ENCODE measurements at places on chromosomes 4 and X. TPM values are rescaled to one million over a fixed set of nuclear protein-coding genes. Genes with fewer than 3 reads are reported as not detected.
A peak's percentile ranks its signal among the peaks of the same experiment; 100 is the strongest.

DNA sequence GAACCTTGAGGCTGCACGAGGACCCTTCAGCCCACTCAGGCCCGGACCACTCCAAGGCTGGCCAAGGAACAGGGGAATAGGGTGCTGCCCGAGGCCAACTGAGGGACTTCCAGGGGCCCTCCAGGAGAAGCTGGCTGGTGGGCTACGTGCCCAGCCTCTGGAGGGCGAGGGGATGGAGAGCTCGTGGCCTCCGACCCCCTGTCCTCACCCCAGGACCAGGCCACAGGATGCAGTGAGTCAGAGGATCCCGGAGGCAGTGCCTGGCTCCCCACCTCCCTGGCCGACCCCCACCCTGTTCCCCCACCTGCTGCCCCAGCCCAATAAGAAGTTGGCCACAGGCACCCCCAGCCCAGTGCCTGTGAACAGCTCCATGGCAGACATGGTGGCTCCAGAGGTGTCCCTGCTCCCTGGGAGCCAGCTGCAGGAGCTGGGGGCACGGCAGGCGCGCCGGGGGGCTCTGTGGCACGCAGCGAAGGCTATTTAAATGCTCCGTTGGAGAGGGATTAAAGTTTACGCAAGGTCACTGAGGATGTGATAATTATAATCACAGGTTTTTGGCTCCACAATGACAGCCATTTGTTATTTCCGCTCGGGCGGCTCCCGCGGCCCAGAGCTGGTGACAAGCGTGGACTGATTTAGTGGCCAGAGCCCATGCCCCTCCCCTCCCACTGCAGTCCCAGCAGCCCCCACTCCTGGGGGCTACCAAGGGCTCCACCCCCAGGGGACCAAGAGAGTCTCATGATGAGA lies 95.7 kb upstream of the NKX1-1 start:
- DNase-seq = no peak
- no peak overlapping the region for H3K27ac ChIP-seq
- H3K27me3 ChIP-seq = no peaks in the 10 kb centered on the region
- H3K36me3 ChIP-seq = no peaks in the 10 kb centered on the region
- no peaks in the 10 kb centered on the region for H3K4me1 ChIP-seq

SORCS2 gene
- total RNA-seq = not detected

DNA sequence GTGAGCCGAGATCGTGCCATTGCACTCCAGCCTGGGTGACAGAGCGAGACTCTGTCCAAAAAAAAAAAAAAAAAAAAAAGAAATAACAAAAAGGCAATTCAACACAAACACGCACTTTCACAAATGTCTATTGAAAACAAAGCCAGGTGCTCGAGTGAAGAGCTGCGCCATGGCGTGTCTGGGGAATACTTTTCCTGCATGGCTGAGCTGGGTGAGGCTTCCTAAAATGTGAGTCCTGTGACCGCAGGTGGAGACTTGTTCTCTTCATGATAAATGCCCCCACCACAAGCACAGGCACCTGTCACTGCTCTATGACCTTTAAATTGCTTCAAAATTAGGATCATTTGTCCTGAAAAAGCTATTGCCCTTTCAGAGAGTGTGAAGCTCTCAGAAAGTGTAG lies 4.0 kb upstream of the ABLIM2 start:
- no peak overlapping the region for H3K4me3 ChIP-seq
- DNase-seq = no peak
- H3K4me1 ChIP-seq = peaks cover 8% of the 10 kb centered on the region
- no peaks in the 10 kb centered on the region for H3K27me3 ChIP-seq
- H3K36me3 ChIP-seq = peaks cover 4% of the 10 kb centered on the region

SNCA gene
- total RNA-seq = 0.56 TPM

LRP2BP gene
- 1.7 TPM for total RNA-seq

- DNase-seq = no peak
- no peaks in the 10 kb centered on the region for H3K27me3 ChIP-seq
- no peak overlapping the region for H3K27ac ChIP-seq
- H3K4me1 ChIP-seq = no peaks in the 10 kb centered on the region
Measured at GRCh38 chr4:130034876-130035275, 938.9 kb downstream of the C4orf33 start.

GRCh38 chr4:2042947-2043395 lies 16.2 kb upstream of the NAT8L start:
- no peak overlapping the region for H3K4me3 ChIP-seq
- no peak for DNase-seq
- no peaks in the 10 kb centered on the region for H3K27me3 ChIP-seq
- no peak overlapping the region for H3K27ac ChIP-seq
- H3K36me3 ChIP-seq = no peaks in the 10 kb centered on the region

GRCh38 chr4:189912170-189912569 lies 28.5 kb upstream of the FRG1 start:
- DNase-seq = no peak
- H3K27me3 ChIP-seq = no peaks in the 10 kb centered on the region
- no peaks in the 10 kb centered on the region for H3K4me1 ChIP-seq

GRCh38 chr4:142156256-142156655 lies 519.9 kb downstream of the IL15 start:
- H3K4me1 ChIP-seq = no peaks in the 10 kb centered on the region
- peaks cover 25% of the 10 kb centered on the region for H3K36me3 ChIP-seq
- no peaks in the 10 kb centered on the region for H3K27me3 ChIP-seq
- no peak overlapping the region for H3K27ac ChIP-seq
- H3K4me3 ChIP-seq = no peak overlapping the region

DNA sequence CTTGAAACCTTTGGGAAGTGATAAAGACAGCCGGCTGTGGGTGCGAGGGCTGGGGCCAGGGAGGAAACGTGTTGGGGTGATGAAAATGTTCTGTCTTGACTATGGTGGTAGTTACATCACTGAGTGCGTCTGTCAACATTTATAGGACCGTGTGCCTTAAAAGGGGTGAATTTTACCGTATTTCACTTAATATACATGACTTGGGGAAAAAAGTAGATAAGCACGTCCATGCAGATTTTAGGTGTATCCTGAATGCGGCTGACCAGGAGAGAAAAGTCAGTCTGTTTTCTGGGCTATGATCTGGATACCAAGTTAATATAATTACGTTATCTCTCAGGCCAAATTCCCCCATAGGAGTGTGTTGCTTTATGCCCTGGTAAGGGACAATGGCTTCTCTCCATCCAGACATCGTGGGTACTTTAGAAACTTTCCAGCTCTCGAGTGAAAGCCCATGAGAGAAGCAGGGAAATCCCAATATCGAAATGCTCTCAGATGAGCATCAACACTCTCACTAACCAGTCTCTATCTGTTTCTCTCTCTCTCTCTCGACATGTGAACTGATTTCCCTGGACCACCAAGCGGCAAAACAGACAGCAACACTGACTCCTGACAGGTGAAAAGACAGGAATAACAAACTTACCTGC lies 71.5 kb downstream of the IRF2 start:
- H3K27ac ChIP-seq = no peak overlapping the region
- DNase-seq = no peak
- no peaks in the 10 kb centered on the region for H3K27me3 ChIP-seq
- peaks cover under 1% of the 10 kb centered on the region for H3K4me1 ChIP-seq

NAA11 gene
- not detected for total RNA-seq

GRCh38 chrX:141969706-141970105 lies 66.0 kb downstream of the MAGEC1 start:
- no peaks in the 10 kb centered on the region for H3K36me3 ChIP-seq
- no peaks in the 10 kb centered on the region for H3K4me1 ChIP-seq
- DNase-seq = no peak
- H3K4me3 ChIP-seq = no peak overlapping the region

PNCK gene
- 1.1 TPM for total RNA-seq

TEX28 gene
- not detected for total RNA-seq

GRCh38 chr4:113481820-113482219 lies 279.7 kb downstream of the CAMK2D start:
- DNase-seq = no peak
- H3K36me3 ChIP-seq = no peaks in the 10 kb centered on the region
- no peak overlapping the region for H3K4me3 ChIP-seq
- no peaks in the 10 kb centered on the region for H3K27me3 ChIP-seq
- no peaks in the 10 kb centered on the region for H3K4me1 ChIP-seq
- H3K27ac ChIP-seq = no peak overlapping the region

- H3K36me3 ChIP-seq = no peaks in the 10 kb centered on the region
- DNase-seq = no peak
- H3K27ac ChIP-seq = no peak overlapping the region
Measured at GRCh38 chr4:176782794-176783193, 9.9 kb downstream of the VEGFC start.

DNA sequence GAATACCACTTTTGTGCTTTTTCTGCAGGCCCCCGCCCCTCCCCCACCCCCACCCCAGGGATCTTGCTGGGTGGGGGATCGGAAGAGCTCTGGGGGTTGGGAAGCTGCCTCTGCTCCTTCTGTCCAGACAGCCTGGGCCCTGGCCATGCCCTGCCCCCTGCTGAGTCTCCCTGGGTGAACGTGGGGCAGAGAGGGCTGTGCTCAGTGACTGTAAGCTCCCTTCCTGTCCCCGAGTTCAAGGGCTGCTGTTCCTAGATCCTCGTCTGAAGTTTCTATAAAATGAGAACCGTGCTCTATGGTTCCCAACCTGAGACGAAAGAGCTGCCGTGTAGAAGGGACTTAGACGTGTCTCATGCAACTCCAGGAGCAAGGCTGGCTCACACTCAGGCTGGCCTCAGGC lies 105.0 kb downstream of the SORCS2 start:
- no peaks in the 10 kb centered on the region for H3K36me3 ChIP-seq
- H3K27ac ChIP-seq = no peak overlapping the region
- H3K27me3 ChIP-seq = no peaks in the 10 kb centered on the region
- no peaks in the 10 kb centered on the region for H3K4me1 ChIP-seq
- no peak for DNase-seq
- H3K4me3 ChIP-seq = no peak overlapping the region

GRCh38 chr4:110639207-110640090 lies 16.6 kb upstream of the PITX2 start:
- H3K4me1 ChIP-seq = no peaks in the 10 kb centered on the region
- no peak overlapping the region for H3K4me3 ChIP-seq
- no peak for DNase-seq
- no peaks in the 10 kb centered on the region for H3K36me3 ChIP-seq
- no peak overlapping the region for H3K27ac ChIP-seq

- no peaks in the 10 kb centered on the region for H3K4me1 ChIP-seq
- H3K27me3 ChIP-seq = no peaks in the 10 kb centered on the region
- no peak overlapping the region for H3K27ac ChIP-seq
- no peak for DNase-seq
- H3K36me3 ChIP-seq = no peaks in the 10 kb centered on the region
Measured at GRCh38 chrX:47877327-47877726, 40.6 kb downstream of the ZNF81 start.

- peaks cover 72% of the 10 kb centered on the region for H3K36me3 ChIP-seq
- H3K27me3 ChIP-seq = no peaks in the 10 kb centered on the region
- H3K4me1 ChIP-seq = peaks cover 28% of the 10 kb centered on the region
Measured at GRCh38 chr4:1325681-1326635, 21.1 kb upstream of the UVSSA start.

DNA sequence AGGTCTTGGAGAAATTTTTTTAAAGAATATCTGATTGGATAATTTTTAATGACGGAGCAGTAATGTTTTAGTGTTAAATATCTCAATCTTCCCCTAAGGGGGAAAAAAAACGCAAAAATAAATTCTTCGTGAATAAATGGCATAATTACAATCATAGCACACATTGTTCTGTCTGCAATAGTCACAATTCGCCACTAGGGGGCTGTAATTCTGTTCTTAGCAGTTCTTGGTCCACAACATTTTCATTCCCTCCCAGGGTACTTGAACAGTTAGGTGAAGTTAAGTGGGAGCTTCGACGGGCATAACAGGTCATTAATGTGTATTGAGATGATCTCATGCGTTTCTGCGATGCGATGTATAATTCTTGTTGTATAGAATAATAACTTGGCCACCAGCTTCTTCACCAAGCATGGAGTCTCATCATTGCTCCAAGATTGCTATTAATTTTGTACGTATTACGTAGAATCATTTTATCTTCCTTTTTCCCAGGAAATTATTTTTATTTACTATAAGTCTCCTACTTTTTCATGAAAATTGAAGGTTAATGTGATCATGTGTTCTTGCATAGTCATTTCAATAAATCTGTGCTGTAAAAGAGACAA lies 27.2 kb downstream of the HTR2C start:
- H3K4me3 ChIP-seq = no peak overlapping the region
- H3K27me3 ChIP-seq = no peaks in the 10 kb centered on the region
- peak; percentile 28 for DNase-seq
- no peaks in the 10 kb centered on the region for H3K4me1 ChIP-seq
- no peak overlapping the region for H3K27ac ChIP-seq

DNA sequence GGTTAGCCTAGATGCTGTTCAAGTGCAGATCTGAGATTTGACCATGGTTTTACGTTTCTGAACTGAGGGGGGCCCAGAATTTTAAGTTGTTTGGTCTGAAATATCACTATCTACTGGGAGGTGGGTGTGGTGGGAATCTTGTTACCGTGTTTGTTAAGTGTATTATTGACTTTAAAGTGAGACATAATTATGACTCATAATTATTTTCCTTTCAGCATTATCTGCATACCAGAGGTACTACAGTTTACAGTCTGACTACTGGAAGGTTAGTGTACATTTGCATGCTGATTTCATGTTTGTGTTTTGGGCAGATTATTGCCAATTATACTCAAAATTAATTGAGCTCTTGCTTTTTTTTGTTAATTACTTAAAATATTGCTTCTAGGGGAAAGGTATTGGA lies 101.5 kb downstream of the KDM6A start:
- no peaks in the 10 kb centered on the region for H3K27me3 ChIP-seq
- DNase-seq = no peak
- no peak overlapping the region for H3K4me3 ChIP-seq
- H3K27ac ChIP-seq = no peak overlapping the region

DNA sequence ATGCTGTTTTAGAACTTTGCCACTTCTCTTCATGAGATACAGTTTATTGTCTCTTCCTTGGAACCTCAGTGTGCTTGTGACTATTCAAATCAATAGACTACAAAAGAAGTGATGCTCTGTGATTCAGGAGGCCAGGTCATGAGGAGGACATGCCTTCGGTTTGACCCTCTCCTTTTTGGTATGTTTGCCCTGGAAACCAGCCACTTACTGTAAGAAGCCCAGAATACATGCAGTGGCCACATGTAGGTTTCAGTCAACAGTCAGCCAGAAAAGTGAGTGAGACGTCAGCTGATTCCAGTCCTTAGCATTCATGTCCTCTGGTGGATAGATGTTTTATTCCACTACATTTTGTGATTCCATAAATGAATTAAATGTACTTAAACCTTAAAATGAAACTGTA lies 328.7 kb downstream of the PCDH18 start:
- H3K4me1 ChIP-seq = no peaks in the 10 kb centered on the region
- DNase-seq = no peak
- no peak overlapping the region for H3K27ac ChIP-seq

GRCh38 chr4:109548655-109549054 lies 11.4 kb upstream of the MCUB start:
- no peaks in the 10 kb centered on the region for H3K27me3 ChIP-seq
- H3K4me1 ChIP-seq = no peaks in the 10 kb centered on the region

GRCh38 chr4:38131371-38132091 lies 171.3 kb downstream of the PTTG2 start:
- peak overlapping the region; percentile 10 for H3K4me3 ChIP-seq
- no peaks in the 10 kb centered on the region for H3K36me3 ChIP-seq
- H3K27ac ChIP-seq = peak overlapping the region; percentile 21
- no peaks in the 10 kb centered on the region for H3K27me3 ChIP-seq
- H3K4me1 ChIP-seq = peaks cover 56% of the 10 kb centered on the region
- peak; percentile 87 for DNase-seq

- H3K27ac ChIP-seq = no peak overlapping the region
- no peaks in the 10 kb centered on the region for H3K4me1 ChIP-seq
- no peak overlapping the region for H3K4me3 ChIP-seq
- no peaks in the 10 kb centered on the region for H3K36me3 ChIP-seq
Measured at GRCh38 chr4:155569960-155570515, 96.6 kb upstream of the GUCY1A1 start.

- no peak for DNase-seq
- no peaks in the 10 kb centered on the region for H3K4me1 ChIP-seq
- no peaks in the 10 kb centered on the region for H3K36me3 ChIP-seq
- H3K27ac ChIP-seq = no peak overlapping the region
Measured at GRCh38 chr4:138959097-138959815, 56.3 kb upstream of the NOCT start.

C1QTNF7 gene
- not detected for total RNA-seq

All from naive thymus-derived CD4-positive, alpha-beta T cell (primary cell).